Hematopoietic multipotent progenitor cell treated with erythropoietin and hydrocortisone succinate and interleukin-3 and kit ligand, for 8 days (in vitro differentiated cells): ENCODE measurements at places on chromosomes 2 and 18.

- DNase-seq: no peak
Observed at GRCh38 chr2:71082402-71083252, 14.2 kb downstream of the NAGK start.

- DNase-seq: no peak
Observed at GRCh38 chr2:176455816-176456291, 186.6 kb downstream of the MTX2 start.

DNA sequence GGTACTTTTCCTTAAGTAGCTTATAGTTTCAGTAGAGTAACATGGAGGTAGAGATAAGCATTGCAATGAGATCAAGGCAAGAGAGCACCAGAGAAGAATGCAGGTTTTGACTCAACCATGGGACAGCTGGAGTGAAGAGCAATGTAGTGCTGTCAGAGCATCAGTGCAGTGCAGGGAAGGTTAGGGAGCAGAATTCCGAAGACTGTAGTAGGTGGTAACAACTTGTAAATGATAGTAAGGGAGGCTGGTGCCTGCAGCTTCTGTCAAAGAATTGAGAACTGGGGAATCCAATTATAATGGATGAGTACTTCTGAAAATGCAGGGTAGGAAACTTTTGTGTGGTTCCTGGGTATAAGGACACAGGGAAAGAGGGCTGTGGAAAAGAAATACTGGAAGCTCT, 183.2 kb downstream of the KCNS3 start:
- no peak for DNase-seq

- no peak for DNase-seq
Observed at GRCh38 chr2:56357655-56358295, 174.0 kb downstream of the CCDC85A start.

DNA sequence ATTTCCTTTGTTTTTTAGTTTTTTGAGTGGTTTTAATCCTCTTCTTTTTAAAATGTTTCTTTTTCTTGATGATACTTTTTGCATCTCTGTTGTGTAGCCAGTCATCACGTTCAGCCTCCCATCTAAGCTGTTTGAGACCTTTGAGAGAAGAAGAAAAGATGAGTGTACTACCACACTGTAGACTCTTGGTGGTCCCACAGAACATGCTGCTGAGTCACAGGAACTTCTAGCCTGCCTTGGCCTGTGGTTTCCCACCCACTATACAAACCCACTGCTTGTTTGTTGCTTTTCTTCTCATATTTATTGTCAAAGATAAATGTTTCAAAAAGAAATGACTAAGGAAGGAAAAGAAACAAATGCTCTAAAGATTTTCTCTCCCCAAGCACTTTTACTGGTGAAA, 5.5 kb downstream of the CEBPZOS start:
- peak; percentile 35 for DNase-seq

DNA sequence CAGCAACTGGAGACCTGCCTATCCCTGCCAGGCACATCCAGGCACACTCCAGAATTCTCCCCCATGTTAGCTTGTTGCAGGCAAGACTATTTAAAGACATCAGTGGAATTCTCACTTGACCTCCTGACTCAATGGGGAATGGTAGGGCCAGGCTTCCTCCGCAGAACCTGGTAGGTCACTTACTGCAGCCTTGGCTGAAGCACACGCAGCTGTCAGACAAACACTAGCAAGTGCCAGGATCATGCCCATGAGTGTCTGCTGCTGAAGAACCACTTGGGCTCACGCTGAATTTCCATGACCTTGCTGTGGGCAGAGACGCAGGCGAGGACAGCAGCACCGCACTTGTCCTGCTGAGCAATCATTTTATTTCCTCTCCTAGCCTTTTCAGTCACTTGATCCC, 3.2 kb downstream of the LRRC30 start:
- no peak for DNase-seq

GRCh38 chr2:185689906-185690539, 48.6 kb upstream of the FSIP2 start:
- no peak for DNase-seq

DNA sequence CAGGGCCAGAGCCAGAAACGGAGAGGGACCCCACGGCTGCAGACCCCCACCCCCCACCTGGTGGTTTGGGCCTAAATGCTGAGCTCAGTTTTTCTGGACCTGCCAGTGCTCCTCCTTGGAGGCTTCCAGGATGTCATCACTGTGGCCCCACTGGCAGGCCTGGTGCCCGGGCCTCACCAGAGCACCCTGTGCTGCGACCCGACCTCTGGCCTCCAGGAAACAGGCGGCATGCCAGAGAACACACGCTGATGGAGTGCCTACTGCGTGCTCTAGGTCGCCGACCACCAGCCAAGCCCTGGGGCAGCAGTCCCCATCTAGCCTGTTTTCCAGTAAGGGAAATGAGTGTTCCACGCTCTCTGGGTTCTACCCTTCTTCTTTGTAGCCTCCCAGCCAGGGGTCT, 33.8 kb downstream of the HS6ST1 start:
- no peak for DNase-seq

- DNase-seq: no peak
Observed at GRCh38 chr2:72750977-72751639, 74.7 kb downstream of the EXOC6B start.

DNA sequence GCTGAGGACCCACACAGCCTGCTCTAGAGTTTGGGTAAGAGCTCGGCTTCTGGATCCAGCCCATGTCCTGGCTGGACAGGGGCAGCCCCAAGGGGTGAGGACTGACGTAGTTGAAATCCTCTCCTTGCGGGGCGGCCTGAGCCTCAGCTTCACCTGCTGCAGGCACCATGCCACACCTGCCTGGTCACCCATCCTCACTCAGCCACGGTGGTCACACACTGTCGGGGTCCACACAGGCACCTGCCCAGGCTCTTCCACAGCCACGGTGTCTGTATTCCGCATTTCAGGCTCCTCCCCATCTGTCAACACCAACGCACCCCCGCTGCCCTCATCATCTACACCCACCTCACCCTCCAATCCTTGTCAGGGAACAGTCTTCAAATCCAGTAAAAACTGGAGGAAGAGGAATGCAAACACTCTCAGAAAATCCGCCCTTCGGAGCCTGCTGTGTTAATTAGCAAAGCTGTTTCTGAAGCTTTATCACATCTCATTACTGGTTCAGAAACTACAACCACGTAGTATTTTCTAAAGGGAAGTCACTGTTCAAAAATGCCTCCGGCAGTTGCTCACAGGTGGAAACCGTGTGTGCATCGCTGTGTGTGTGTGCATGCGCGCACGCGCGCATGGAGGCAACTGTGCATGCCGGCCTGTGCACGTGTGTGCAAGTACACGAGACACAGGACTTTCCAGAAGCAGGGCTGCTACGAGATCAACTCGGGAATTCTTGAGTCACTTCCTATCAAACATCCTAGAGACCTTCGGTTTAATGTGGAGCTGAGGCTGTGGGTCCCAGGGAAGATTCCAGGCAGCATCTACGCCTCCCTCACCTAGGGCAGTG, 38.2 kb downstream of the SLC66A2 start:
- DNase-seq: no peak

DNA sequence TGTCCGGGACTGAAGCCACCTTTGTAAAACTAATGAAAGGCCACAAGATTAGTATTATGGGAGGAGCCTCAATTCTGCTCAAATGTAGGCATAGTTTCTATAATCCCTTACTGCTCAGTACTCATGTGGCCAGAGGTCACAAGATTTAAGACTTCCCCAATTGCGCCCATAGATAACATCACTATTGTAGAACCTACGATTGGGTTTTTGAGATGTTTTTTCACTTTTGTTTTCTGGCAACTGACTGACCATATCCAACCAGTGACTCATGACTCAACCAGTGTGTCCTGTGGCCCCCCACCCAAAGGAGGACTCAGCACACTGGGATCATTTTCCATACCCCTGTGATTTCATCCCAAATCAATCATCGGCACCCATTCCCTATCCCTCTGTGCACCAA, 15.2 kb upstream of the TSPYL6 start:
- no peak for DNase-seq

- no peak for DNase-seq
Observed at GRCh38 chr2:124347209-124347608, 322.1 kb downstream of the CNTNAP5 start.
